Natural killer cell (primary cell): ENCODE measurements at places on chromosomes 3 and 15. TPM values are rescaled to one million over a fixed set of nuclear protein-coding genes. Genes with fewer than 3 reads are reported as not detected.

DNA sequence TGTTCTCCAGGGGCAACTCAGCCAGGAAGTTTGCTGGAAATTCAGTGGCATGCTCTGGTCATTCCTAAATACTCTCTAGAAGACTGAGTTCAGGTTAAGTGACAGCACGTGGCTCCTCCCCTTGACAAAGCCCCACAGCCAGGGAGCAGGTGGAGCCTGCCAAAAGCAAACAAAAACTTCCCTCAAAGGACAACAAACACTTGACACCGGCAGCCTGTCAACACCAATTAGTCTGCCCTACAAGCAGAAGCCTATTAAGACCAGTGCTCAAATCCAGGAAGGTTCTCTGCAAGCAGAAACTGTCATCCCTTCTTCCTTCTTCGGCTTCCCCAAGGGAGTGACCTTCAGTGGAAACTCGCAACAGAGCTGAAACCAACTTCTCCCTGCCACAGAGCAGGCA is 5.0 kb downstream of the MEX3B start:
- no peak for DNase-seq

Gene PLSCR5
- total RNA-seq = not detected

Gene RETNLB
- total RNA-seq = not detected

Gene MESP2
- total RNA-seq = not detected

DNA sequence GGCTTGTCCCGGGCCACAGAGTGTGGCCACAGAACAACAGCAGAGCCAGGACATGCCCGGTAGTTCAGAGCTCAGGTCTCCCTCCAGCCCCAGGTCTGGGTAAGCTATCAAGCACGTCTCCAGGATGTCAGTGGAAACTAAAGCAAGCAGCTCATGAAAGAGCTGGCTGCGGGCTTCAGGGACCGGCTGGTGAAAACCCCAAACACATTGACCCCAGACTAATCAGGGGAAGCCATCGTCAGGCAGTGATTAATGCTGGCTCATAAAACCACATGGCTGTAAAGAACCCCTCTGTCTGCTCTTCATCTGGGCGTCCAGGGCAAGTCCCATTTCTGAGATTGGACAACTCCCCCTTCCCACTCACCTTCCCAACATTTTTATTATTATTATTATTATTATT is 37.8 kb downstream of the LMCD1 start:
- DNase-seq = no peak

Gene CPEB1
- not detected for total RNA-seq

Gene GPR27
- total RNA-seq = 0.14 TPM

DNA sequence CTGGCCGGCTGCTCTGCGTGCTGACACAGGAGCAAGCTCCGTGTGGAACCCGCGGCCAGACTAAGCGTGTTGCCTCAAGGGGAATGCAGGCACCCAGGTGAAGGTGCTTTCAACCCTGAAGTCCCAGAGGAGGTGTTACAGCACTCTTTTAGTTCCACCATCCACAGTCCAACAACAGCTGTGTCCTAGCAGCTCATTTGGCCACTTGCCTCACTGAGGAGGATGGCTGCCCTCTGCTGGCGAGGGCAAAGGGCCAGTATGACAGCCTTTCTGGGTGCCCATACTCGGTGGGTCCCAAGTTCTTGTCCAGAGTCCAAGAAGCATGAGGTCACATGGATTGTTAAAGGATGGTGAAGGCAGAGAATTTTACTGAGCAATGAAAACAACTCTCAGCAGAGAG is 87.8 kb downstream of the C3orf85 start:
- DNase-seq = no peak

Gene RNU5B-1
- total RNA-seq = 15.0 TPM

GRCh38 chr15:52124270-52124880 is 11.8 kb upstream of the BCL2L10 start:
- no peak for DNase-seq

DNA sequence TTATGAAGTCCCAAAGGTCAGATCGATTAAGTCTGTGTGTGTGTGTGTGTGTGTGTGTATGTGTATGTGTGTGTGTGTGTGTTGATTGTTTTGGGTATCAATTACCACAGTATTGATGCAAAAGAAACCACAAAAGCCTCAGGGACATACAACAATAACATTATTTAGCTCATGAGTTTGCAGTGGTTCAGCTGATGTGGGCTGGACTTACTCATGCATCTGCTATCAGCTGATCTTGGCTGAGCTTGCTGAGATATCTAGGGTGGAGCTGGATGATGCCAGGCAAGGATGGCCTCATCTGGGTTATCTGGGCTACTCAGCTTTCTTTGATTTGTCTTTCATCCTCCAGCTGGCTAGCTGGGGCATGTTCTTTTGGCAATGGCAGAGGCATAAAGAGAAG is 82.4 kb upstream of the PRR23C start:
- no peak for DNase-seq

Gene PHLDB2
- total RNA-seq = 64.0 TPM

DNA sequence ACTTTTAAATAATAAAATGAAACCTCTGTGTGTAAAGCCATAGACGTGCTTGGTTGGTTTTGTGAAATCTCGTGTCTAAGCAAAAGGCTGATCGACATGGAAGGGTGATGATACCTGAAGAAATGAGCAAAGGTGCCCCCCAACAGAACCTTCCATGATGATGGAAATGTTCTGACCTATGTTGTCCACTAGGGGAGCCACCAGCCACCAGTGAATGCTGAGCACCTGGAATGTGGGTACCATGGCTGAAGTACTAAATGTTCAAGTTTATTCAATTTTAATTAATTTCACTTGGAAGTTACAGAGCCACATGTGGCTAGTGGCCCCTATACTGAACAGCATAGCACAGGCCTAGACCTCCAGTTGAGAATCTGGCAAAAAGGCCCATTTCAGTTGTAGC is 158.8 kb downstream of the POLR2M start:
- no peak for DNase-seq

Gene SLC28A1
- not detected for total RNA-seq
